ENCODE measurements at places on chromosomes 12 and 14.
A peak's percentile ranks its signal among the peaks of the same experiment; 100 is the strongest.

GRCh38 chr14:70916799-70917198 lies 9.5 kb downstream of the PCNX1 start:
- DNase-seq = no peak

DNA sequence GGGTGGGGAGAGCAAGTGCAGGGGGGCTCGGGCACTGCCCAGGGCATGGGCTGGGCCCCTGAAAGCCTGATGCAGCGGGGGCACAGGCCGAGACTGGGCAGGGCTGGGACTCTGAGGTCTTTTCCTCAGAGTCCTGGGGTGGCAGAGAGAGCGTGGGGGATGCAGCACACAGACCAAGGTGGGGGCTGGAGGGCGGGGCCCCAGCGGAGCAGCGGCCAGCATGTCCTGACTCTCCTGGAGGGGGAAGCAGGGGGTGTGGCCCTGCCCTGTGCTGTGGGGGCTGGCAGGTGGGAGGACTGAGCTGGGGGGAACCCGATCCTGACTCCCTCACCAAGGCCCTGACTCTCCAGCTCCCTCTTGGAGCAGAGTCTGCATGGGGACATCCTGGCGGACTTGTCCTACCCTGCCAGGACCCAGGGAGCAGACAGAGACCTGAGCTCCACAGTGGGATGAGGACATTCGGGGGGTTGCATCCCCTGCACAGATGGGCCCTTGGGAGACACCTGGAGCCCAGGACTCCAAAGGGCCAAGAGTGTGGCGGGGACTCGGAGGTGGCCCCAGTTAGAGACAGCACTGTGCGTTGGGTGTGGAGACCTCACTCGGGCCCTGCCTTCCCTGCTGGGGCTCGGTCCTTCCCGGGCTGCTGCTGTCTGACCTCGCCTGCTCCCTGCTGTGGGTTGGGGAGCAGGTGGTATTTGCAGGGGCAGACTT lies 326.1 kb downstream of the TMEM121 start:
- DNase-seq = no peak

DNA sequence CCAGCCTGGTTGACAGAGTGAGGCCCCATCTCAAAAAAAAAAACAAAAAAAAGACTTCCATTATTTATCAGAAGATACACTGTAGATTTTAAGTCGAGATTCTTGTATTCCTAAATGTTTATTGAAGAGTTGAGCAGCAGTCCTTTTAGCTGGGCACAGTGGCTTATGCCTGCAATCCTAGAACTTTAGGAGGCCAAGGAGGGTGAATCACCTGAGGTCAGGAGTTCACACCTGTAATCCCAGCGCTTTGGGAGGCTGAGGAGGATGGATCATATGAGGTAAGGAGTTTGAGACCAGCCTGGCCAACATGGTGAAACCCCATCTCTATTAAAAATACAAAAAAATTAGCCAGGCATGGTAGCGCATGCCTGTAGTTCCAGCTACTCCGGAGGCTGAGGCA lies 57.6 kb downstream of the HEATR5A start:
- no peak for DNase-seq

DNA sequence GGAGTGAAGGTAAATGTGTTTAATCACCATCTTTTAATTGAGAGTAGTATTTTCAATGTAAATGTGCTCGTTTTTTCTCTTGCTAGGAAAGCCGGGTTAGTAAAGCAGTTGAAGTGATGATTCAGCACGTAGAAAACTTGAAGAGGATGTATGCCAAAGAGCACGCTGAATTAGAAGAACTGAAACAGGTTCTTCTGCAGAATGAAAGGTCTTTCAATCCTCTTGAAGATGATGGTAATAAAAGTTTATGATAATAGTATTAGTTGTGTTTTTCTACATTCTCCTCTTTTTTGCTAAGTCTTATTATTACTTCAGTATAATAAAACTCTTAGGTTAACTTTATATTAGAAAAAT lies 93.9 kb downstream of the DNAI7 start:
- DNase-seq = no peak

DNA sequence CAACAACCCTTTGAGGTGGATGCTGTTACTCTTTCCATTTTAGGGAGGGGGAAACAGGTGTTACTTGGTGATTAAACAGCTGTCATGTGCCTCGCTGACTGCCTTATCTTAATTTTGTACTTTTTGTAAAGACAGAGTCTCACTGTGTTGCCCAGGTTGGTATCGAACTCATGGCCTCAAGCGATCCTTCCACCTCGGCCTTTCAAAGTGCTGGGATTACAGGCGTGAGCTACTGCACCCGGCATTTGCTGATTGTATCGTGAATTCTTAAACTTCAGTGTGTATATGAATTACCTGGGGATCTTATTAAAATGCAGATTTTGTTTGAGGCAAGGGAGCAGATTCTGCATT lies 659 bp downstream of the PSMD9 start:
- no peak for DNase-seq

DNA sequence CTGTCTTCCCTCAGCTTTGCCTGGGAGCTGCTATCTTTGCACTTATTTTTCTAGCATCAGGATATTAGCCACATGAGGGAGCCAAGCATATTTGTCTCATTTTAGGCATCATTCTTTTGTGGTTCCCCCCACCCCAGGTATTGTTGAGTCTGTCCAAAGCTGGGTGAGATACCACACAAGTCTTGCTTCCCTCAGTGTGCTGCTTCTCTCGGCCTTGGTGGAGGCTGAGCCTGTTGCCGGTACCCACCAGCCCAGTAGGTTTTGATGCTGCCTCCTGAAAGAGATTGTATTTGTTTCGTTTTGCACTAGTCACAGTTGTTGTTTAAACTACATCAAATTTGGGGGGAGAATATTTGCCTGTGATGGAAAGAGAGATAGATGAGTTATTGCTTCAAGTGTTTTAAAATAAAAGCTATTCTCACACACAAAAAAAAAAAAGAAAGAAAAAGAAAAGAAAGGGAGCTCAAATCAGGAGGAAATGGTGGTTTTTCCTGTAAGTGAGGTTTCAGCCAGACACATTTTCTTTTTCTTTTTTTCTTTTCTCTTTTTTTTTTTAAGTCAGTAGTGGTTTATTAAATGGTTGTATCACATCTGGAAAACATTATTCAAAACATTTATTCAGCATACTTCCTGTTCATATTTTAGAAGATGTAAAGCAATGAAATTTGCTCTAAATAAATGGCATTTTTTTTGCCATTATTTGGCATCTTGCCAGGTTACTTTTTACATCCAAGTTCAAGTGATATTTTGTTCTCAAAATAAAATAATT lies 58.5 kb downstream of the SLC4A8 start:
- no peak for DNase-seq

- DNase-seq = no peak
Measured at GRCh38 chr14:106436310-106436905, 910.0 kb downstream of the TMEM121 start.

- no peak for DNase-seq
Measured at GRCh38 chr14:38038171-38038570, 169.5 kb upstream of the SSTR1 start.

- no peak for DNase-seq
Measured at GRCh38 chr12:39502726-39503125, 59.8 kb upstream of the KIF21A start.

GRCh38 chr12:131133994-131134393 lies 180.3 kb downstream of the ADGRD1 start:
- DNase-seq = no peak

GRCh38 chr12:50536831-50537537 lies 32.2 kb downstream of the DIP2B start:
- DNase-seq = no peak

GRCh38 chr14:74429991-74430390 lies 4.0 kb upstream of the SYNDIG1L start:
- DNase-seq = no peak

DNA sequence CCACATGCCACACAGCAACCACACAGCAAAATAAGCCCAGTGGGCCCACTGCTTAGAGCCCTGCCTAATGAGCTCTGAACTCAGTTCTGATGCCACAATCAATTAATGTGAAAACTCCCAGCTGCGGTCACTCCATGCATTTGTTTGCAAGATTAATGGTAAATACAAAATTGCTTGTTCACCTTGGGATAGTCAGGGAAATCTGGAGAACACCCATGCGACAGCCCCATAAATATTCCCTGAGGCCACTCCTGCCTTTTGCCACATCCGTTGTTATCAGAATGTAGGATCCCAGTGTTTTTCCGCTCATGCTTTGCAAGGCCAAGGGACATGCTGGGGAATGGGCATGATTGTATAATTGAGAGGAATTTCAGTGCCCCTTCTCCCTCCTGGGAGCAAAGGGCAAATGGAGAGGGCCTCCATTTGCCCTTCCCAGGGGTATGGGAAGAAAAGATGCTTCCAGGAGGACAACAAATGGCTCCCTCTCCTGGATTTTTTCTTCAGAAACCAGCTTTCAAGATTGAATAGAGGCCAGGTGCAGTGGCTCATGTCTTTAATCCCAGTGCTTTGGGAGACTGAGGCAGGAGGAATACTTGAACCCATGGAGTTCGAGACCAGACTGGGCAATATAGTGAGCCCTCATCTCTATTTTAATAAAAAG lies 30.8 kb upstream of the CMKLR1 start:
- DNase-seq = no peak

- DNase-seq = no peak
Measured at GRCh38 chr14:82449926-82450468, 916.3 kb upstream of the SEL1L start.

GRCh38 chr14:63897721-63898163 lies 44.9 kb downstream of the SYNE2 start:
- no peak for DNase-seq

- DNase-seq = no peak
Measured at GRCh38 chr14:56953884-56954283, 143.6 kb upstream of the OTX2 start.

DNA sequence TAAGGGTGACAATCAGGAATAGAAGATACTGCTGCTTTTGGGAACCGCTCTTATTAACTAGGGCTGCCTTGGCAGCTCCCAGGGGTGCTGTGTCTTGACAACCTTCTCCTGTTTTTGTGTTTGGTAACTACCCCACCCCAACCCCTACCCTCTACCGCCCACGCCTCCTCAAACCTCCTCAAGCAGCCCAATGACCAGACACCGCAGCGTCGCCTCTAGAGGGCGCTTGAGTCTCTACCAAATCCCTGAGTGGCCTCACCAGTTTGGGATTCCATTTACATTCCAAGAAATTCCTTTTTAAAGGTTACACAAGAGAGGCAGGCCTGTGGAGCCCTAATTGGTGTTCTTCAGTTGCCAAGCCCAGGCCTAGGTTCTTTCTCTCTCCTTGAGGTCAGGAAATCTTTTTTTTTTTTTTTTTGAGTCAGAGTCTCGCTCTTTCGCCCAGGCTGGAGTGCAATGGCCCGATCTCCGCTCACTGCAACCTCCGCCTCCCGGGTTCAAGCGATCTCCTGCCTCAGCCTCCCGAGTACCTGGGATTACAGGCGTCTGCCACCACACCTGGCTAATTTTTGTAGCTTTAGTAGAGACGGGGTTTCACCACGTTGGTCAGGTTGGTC lies 72.4 kb upstream of the USP44 start:
- peak; percentile 56 for DNase-seq

- DNase-seq = no peak
Measured at GRCh38 chr12:53414756-53415417, 8.8 kb upstream of the AMHR2 start.

- DNase-seq = no peak
Measured at GRCh38 chr14:26527095-26527494, 70.7 kb downstream of the NOVA1 start.

GRCh38 chr12:94676031-94676641 lies 25.8 kb upstream of the TMCC3 start:
- no peak for DNase-seq

GRCh38 chr14:75910048-75910447 lies 71.7 kb downstream of the TGFB3 start:
- DNase-seq = no peak

- no peak for DNase-seq
Measured at GRCh38 chr12:96590970-96591369, 101.6 kb downstream of the CFAP54 start.

DNA sequence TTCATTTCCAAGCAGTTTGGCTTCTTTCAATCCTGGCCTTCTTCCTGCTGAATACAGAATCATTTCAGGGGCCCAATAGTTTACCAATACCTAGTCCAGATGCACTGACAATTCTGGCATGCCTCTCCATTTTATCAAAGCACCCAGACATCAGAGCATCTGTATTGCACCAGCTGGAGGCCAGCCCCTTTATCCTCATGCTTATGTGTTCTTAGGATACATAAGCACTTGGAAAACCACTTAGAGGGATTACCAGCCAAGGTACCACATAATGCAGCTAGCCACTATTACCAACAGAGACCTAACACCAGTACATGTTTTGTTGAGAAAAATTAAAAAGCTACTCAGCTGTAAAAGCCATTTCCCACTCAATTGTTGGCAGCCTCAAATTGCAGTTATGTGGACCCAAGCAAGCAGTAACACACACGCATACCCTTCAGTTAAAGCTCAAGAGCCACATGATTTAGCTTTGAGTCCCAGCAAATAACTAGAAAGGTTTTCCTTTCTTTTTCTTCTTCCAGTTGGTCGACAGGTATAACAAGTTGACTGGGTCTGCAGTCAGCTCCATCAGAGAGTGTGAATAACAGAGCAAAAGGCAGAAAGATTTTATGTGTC lies 263.8 kb downstream of the DIO2 start:
- DNase-seq = no peak
